ENCODE measurements at places on chromosomes 16 and 17. TPM values are rescaled to one million over a fixed set of nuclear protein-coding genes. Genes with fewer than 3 reads are reported as not detected.

Gene RGS11
- total RNA-seq, result not detected

Gene TPSG1
- total RNA-seq, result not detected

Gene EPOP
- 10.4 TPM for total RNA-seq

Gene ACSM2B
- total RNA-seq, result not detected

Gene CES5A
- total RNA-seq, result not detected
